ENCODE measurements at places on chromosomes 5 and 9.

DNA sequence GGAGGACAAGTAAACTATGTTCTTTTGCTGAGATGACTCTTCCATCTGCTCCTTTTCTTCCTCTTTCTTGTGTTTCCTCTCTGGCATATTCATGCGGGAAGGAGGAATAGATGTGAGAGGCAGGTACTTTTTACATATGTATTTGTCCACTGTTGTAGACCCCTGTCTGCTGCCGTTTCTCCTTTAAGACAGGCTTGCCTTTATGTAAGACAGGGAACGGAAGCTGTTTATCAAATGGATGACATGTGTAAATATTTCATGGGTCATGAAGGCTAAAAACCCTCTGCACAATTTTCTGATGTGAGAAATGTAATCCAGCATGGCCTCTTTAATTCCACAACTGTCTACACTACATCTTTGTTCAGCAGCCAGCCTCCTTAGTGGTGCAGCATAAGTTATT is 1525.5 kb upstream of the NUDT12 start:
- DNase-seq: no peak

DNA sequence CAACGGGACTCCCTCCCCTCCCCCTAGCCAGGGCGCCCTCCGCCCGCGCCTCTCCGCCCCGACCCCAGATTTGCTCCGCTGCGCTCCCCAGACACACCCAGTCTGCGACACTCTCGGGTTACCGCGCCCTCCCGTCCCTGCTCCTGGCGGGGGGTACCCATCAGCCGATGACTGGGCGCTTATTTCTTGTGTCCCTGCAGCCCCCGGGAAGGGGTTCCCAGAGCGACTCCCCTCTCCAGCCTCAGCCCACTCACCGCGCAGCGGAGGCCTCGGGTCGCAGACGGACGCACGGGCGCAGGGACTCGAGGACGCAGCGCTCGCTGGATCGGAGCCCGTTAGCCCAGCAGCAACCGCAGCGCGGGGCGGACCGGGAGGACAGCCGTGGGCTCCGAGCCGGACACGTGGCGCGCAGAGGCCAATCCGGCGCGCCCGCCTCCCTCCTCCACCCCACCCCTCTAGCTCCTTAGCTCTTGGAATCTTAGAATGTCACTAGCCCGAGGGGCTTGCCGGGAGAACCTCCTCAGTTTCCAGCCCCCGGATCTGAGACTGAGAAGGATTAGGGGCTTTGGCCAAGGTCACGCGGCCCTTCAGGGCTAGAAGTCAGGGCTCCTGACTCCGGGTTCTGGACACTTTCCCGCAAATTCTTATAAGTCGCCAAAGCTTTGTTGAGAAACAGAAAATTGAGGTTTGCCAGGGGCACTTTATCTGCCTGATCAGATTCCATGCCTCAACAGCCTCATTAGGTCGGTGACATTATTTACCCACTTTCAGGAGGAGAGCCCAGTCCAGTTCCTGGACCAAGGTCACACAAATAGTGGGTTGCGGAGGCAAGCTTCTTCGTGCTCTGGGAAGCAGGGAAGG is at the start of gene ANXA6:
ANXA6 (minus strand) TSS at position 354 of the 861 bp plus-strand sequence. CDS start 9,878 bp downstream, outside the sequence.
- DNase-seq: peak; percentile 96

DNA sequence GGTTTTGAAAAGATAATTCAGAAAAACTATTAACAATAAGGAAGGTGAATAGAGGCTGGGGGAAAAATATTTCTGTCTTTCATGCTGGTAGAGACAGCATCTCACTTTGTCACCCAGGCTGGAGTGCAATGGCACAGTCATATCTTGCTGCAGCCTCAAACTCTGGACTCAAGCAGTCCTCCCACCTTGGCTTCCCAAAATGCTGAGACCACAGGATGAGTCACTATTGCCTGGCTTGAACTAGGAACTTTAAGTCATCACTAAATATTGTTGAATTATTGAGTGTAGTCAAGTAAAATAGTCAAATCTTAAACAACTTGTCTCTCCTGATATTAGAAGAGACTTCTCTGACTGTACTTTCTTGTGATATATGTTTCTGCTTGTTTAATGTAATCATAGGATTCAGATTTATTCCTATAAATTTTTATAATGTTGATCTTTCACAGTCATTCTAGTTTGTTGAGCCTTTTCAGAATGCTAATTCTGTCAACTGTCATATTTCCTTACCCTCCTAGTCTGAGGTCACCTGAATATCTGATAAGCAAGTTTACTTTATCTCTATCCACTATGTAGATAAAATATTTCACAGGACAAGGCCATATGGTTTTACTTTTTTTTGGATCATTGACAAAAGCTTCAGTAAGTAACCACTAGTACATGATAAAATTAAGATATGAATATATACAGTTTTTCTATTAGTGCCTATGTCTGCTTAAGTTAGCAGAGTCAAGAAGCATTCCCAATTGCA is 1696.5 kb downstream of the MAT2B start:
- DNase-seq: no peak

DNA sequence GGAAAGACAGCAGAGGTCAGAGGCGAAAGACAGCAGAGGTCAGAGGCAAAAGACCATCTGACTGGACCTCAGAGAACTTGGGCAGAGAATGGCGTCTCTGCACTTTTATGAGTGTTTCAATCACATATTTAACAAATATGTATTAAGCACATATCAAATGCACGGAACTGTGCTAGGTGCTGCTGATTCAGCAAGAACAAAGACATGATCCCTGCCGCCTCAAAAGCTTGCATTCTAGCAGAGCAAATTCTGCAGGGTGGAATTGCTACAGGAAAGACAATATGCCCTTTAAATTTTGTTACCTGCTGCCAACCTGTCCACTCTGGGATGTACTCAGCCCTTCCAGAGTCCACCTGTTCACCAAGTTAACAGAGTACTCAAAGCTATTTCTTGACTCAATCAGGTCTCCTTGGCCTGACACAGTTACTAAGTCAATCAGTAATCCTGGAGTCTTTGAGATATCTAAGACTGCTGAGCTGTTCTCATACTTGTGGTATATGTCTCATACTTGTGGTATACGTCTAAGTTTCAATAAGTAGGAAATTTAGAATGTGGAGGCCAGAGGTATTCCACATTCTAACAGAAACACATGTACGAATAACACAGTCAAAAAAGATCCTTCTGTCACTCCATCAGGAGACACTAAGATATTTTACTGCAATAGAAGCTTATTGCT is 131.8 kb downstream of the GNAQ start:
- no peak for DNase-seq

GRCh38 chr5:74667396-74667795 is 17.6 kb upstream of the HEXB start:
- no peak for DNase-seq

- no peak for DNase-seq
Measured at GRCh38 chr5:128927644-128928043, 37.6 kb upstream of the SLC27A6 start.

DNA sequence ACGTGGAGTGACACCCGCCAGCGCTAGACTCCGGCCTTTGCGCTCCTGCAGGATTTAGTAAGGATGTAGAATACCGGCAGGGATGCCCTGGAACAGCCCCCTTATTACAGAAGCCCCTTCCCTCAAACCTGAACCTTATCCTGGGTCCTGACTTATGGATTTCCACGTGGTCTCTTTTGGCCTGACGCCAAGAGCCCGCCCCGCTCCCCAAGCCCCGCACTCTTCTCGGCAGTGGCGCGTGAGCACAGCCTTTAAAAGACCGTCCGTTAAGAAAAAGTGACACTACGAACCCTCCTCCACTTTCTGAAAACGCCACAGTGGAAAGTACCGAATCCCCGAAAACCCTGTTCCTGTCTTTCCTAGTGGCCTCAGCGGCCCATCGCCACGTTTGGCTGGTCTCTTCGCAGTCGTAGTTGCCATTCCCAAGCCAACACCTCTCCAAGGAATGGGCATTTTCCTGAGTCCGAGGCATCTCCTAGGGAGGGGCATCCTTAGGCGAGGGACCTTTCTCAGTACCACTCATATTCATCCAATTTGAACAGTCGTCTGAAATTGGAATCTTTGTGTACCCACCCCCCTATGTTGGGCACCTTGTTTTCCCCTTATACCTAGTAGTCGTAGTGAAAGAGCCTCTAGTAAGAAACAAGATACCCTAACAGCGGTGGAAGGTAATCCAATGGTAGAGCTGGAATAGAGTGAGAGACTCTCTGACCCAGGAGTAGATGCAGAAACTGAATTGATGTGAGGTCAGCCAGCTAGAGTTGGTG is 732 bp upstream of the MCIDAS start:
- DNase-seq: peak; percentile 8

GRCh38 chr5:66992547-66992946 is 204.1 kb downstream of the CD180 start:
- DNase-seq: no peak

GRCh38 chr9:114176624-114177291 is 21.4 kb downstream of the COL27A1 start:
- peak; percentile 52 for DNase-seq

DNA sequence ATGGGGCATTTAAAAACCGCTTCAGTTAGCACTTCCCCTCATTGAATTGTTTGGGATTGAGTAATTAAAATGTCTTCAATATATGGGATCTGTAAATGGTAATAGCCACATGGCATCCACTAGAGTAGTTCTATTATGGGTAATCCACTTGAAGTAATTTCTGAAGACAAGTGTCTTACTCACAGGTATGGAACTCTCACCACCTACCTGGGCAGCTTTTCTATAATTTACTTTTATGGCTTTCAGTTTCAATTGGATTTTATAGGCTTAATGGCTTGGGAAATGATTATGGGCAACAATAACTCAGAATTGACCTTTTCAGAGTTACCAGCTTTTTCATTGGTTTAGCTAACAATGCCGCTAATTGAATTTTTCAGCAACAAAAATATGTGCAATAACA is 597.9 kb downstream of the PTPRD start:
- no peak for DNase-seq

- no peak for DNase-seq
Measured at GRCh38 chr9:13034694-13035002, 244.8 kb downstream of the MPDZ start.

GRCh38 chr9:127074561-127075548 is 47.6 kb downstream of the ANGPTL2 start:
- no peak for DNase-seq

DNA sequence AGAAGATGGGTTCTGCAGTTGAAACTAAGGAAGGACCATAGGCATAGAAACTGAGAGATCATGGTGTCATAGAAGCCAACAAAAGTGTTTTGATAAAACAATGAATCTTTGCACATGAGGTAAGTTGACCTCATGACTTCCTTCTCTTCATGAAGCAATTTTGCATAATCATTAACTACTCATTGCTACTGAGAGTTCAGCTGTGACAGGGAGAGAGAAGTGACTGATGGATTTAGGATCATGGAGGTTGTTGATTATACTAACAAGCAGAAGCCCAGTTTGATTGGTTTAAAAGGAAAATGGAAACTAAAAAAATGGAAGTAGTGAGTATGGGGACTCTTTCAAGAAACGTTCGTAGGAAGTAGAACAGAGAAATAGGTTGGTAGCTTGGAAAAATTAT is 51.2 kb downstream of the PARP8 start:
- DNase-seq: no peak

- DNase-seq: peak; percentile 71
Measured at GRCh38 chr9:114501796-114502682, 3.2 kb downstream of the WHRN start.

GRCh38 chr5:173771121-173771724 is 116.9 kb upstream of the CPEB4 start:
- peak; percentile 58 for DNase-seq

DNA sequence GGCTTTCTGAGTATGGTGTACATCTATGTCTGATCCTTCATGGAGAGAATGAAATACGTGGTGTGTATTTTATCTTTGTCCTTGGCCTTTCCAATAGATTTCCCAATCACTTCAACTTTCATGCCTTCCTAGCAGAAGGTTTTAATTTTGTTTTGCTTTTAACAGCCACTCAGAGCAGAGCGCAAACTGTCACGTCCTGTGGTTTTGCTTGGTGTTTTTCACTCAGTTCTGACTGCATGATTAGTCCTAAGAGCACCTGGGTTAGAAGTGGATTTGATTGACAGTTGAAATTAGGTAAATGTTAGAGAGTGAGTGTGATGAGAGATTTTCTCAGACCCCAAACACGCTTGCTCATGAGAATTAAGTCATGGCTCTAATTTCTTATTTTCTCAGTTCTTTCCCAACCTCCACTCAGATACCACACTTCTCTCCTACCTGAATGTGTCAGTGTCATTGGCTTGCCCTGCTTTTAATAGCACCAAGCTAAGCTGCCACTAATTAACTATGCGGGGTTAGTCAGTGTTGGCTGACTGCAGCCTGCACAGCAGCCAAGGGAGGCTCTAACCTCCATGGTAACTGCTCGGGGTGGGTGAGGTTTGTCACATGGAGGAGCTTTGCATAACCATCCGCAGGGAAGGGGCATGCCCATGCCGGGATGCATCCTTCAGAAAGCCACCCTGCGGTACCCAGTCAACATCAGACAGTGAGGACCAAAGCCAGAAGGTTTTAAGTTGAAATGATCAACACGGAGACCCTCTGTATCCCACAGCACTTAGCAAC is 173.4 kb downstream of the NR3C1 start:
- DNase-seq: peak; percentile 40

GRCh38 chr5:81524015-81524414 is 130.1 kb upstream of the ACOT12 start:
- no peak for DNase-seq

- no peak for DNase-seq
Measured at GRCh38 chr5:130528474-130528873, 624.2 kb downstream of the CHSY3 start.

DNA sequence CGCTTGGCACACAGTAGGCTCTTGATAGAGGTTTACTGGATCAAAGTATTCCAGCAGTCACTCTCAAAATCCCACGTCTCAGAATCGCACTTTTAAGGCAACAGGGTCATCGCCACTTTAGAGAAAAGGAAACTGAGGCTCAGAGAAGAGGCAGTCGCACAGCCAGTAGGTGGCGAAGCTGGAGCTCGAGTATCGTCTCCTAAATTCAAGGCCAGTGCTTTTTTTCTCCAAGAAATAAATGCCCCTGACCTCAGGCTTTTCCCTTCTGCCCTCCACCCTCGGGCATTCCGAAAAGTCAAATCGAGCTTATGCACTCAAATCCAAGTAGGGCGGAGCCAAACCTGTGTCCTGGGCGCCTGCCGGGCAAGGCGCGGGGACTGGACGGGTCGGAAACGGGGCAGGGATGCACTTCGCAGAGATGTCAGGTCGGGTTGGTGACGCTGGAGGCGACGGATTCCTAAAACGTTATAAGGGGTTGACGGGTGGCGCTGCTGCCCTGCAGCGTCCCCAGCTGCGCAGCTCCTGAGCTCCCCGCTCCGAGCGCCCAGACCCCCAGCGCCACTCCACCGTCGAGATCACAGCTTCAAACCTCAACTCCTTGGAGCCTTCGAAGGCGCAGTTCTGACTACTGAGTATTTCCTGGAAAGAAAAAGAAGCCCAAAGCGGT is 4.7 kb upstream of the FOXB2 start:
- peak; percentile 60 for DNase-seq

Measured in mesendoderm (in vitro differentiated cells).